ENCODE measurements at places on chromosomes 1 and 21.

GRCh38 chr1:92826792-92827191, 5.0 kb upstream of the RPL5 start:
- DNase-seq = no peak

- no peak for DNase-seq
Observed at GRCh38 chr1:17682400-17682799, 72.7 kb upstream of the ACTL8 start.

- no peak for DNase-seq
Observed at GRCh38 chr1:152251391-152251790, 27.4 kb upstream of the HRNR start.

- no peak for DNase-seq
Observed at GRCh38 chr1:243628476-243628907, 221.6 kb downstream of the AKT3 start.

DNA sequence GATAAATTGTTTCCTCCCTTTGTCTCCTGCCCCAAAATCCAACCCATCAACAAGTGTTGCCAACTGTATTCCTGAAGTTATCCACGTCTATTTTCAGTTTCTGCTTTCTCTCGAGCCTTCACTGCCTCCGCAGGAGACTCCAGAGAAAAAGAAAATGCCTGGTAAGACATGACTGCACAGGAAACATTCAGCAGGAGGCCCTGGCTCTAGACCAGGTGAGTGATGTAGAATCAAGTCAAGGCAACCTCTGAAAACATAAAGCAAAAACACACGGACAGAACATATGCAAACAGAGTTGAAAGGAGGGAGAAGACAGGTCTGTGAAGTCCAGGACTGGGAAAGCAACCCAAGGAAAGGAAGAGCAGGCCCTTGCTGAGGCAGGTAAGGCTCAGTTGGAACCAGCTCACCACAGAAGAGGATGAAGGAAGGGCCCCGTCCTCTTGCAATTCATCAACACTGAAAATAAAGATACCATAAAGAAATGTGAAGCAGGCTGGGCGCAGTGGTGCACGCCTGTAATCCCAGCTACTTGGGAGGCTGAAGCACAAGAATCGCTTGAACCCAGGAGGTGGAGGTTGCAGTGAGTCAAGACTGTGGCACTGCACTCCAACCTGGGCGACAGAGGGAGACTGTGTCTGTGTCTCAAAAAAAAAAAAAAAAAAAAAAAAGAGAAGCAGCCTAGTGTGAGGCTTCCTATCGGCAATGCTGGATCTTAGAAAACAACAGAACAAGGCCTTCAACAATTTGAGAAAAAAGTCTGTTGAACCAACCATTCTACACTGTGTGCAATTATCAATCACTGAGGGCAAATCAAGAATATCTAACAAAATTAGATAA, 8.8 kb downstream of the NOL9 start:
- no peak for DNase-seq

- no peak for DNase-seq
Observed at GRCh38 chr1:90413519-90413918, 303.6 kb downstream of the BARHL2 start.

GRCh38 chr1:8554956-8555534, 237.1 kb downstream of the SLC45A1 start:
- no peak for DNase-seq

- no peak for DNase-seq
Observed at GRCh38 chr1:228390649-228391048, 16.0 kb downstream of the TRIM11 start.

- peak; percentile 89 for DNase-seq
Observed at GRCh38 chr1:21647431-21648351, 21.5 kb downstream of the RAP1GAP start.

- DNase-seq = peak; percentile 54
Observed at GRCh38 chr1:3477241-3477995, 23.0 kb downstream of the ARHGEF16 start.

DNA sequence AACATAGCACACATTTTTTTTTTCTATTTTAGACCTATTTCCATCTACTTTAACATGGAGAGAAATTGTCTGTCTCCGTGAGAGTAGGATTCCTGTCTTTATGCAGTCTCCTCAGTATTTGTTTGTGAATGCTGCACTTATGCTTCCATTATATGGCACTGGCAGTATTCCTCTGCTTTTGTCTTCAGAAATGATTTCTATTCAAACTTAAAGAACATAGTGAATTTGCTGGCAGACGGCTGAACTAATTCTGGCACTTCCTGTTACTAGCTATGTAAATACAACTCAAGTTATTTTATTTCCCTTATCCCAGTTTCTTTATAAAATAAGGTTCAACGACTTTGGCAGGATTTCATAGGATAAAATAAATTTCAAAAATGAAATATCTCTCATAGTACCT, 45.3 kb downstream of the KCTD3 start:
- no peak for DNase-seq

GRCh38 chr21:45405819-45406762, 1.1 kb downstream of the COL18A1 start:
- DNase-seq = peak; percentile 63

DNA sequence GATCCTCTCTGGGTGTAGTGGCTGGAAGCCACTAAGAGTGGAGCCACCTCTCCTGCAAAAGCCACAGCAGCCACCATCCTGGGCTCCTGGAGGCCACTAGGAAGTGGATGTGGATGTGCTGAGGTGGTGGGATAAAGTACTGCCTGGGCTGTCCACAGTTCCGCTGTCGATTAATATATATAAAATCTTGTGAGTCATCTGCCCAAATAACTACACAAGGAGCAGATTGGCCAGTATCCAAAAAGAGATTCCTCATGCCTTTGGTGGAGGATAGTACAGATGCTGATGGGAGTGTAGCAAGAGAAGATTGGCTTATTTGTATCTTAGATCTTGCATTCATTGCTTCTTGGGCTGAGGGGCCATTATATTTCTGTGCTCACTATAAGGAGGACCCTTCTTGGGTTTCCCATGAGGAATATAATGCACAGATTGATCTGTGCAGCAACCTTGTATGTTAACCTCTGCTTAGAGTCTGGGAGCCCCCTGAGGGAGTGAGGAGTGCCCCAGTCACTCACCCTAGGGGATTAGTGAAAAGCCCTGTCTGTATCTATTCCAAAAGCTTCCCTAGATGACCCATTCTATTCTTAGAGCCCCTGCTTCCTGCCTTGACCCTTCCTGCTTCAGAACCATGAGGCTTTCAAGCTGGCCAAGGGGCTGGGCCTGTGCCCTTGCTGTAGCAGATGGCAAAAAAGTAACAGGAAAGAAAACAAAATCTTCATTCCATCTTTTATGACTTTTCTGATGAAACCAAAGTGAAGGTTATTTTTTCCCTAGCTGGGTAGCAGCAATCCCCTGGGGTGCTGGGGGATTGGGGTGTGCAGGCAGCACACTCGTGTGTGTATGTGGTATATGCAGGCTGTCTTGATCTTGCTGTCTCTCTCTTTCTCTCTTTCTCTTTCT, 31.7 kb downstream of the RCSD1 start:
- DNase-seq = no peak

GRCh38 chr1:80085067-80085466, 1078.5 kb upstream of the ADGRL4 start:
- no peak for DNase-seq

DNA sequence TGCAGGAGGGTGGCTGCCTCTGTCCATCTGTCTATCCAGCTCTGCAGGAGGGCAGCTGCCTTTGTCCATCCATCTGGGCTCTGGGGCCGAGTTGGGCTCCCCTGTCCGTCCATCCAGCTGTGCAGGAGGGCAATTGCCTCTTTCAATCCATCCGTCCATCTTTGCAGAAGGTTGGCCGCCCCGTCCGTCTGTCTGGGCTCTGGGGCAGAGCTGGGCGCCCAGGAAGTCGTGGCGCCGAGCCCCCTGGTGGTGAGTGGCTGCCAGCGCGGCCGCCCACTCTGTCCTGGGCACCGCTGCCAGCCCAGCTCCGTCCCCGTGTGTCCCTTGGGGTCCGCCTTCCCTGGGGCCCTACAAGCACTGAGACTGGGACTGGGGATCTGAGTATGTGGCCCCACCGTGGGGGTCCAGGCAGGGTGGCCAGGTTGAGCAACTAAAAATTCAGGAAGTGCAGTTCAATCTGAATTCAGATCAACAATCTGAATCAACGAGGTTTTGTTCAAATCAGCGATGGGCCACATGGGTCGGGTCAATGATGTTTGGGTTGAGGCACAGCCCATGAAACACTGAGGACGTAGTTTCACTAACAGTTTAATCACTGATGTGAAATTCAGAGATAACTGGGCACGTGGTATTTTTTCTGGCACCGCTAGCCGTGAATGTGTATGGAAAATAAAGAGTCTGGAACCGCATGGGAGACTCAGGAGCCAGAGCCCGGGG, 99.1 kb upstream of the ACTRT2 start:
- peak; percentile 43 for DNase-seq

GRCh38 chr1:16617778-16618580, 4.6 kb upstream of the NBPF1 start:
- DNase-seq = no peak
